ENCODE measurements at places on chromosomes 5 and 9. TPM values are rescaled to one million over a fixed set of nuclear protein-coding genes. Genes with fewer than 3 reads are reported as not detected.

The PRDM9 gene
- total RNA-seq, result not detected

The SAPCD2 gene
- total RNA-seq, result 31.1 TPM

The ORM2 gene
- not detected for total RNA-seq

The SAXO1 gene
- total RNA-seq, result 0.14 TPM

The CDH12 gene
- total RNA-seq, result not detected

The APC gene
- total RNA-seq, result 48.4 TPM

The ERP44 gene
- 13.3 TPM for total RNA-seq

The CYSRT1 gene
- 1.2 TPM for total RNA-seq

The CTSL gene
- total RNA-seq, result 33.8 TPM

The TMEM174 gene
- not detected for total RNA-seq

The IGFBPL1 gene
- total RNA-seq, result 63.8 TPM

The SMIM33 gene
- total RNA-seq, result not detected

The GDA gene
- 12.3 TPM for total RNA-seq

The OR13C9 gene
- total RNA-seq, result not detected

The FEM1C gene
- 16.3 TPM for total RNA-seq

The MELK gene
- 60.4 TPM for total RNA-seq

The PCDHA6 gene
- total RNA-seq, result 12.1 TPM

The PROB1 gene
- 2.2 TPM for total RNA-seq

The DOCK8 gene
- total RNA-seq, result 0.58 TPM

Data from neural crest cell (in vitro differentiated cells).